Spinal cord (tissue), 10 donors: ENCODE measurements at places on chromosomes 16 and 17. TPM values are rescaled to one million over a fixed set of nuclear protein-coding genes. Genes with fewer than 3 reads are reported as not detected.

Gene SLFN12
- total RNA-seq: 18.5 TPM

GRCh38 chr17:20174588-20175265 is 165.6 kb downstream of the SPECC1 start:
- DNase-seq: no peak

DNA sequence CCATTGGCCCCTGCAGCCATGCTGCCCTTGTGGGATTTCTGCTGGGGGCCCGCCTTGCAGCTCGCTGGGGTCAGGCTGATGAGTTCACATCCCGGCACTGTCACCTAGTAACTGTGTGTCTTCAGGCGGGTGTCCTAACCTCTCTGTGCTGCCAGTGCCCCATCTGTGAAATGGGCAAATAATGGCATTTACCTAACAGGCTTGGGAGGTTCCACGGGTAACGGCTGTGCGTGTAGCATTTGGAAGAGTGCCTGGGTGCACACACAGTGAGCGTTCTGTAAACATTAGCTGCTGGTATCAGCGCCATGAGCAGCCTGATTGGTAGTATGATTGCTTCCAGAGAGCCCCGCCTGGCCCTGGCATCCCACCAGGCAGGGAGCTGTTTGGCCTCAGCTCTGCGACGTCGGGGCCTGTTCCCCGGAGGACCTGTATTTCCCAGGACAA is 167.3 kb upstream of the GSE1 start:
- DNase-seq: no peak

- DNase-seq: no peak
Observed at GRCh38 chr16:85759631-85760419, 8.9 kb upstream of the C16orf74 start.

- DNase-seq: no peak
Observed at GRCh38 chr16:35298460-35299243, 1839.2 kb downstream of the TP53TG3F start.

DNA sequence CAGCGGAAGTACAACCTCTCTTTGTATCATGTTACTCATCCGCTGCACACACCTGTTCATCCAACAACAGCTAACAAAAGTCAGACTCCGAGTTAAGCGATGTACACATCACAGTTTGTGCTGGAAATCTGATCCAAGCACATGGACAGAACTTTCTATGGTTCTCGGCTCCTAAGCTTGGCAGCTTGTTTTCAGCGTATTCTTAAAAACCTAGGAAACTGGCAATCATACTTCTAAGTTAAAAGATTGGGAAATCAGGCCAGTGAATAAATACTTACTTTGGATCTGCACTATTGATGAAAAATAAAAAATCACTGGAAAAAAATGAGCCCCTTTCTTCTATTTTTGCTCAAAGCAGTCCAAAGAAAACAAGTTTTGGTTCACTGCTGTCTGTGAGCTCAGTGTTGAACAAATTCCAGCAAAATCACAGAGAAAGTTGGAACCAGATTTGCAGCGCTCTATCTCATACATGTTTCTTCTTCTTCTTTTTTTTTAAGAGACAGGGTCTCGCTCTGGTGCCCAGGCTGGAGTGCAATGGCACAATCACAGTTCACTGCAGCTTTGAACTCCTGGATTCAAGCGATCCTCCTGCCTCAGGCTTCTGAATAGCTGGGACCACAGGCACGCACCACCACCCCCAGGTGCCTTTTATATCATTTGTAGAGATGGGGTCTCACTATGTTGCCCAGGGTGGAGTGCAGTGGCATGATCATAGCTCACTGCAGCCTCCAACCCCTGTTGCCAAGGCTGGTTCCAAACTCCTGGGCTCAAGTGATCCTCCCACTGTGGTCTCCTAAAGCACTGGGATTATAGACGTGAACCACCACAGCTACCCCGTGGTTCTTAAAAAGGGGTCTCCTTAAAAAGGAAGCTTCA is 71.6 kb upstream of the CREBBP start:
- no peak for DNase-seq

Gene ADORA2B
- total RNA-seq: 35.0 TPM

DNA sequence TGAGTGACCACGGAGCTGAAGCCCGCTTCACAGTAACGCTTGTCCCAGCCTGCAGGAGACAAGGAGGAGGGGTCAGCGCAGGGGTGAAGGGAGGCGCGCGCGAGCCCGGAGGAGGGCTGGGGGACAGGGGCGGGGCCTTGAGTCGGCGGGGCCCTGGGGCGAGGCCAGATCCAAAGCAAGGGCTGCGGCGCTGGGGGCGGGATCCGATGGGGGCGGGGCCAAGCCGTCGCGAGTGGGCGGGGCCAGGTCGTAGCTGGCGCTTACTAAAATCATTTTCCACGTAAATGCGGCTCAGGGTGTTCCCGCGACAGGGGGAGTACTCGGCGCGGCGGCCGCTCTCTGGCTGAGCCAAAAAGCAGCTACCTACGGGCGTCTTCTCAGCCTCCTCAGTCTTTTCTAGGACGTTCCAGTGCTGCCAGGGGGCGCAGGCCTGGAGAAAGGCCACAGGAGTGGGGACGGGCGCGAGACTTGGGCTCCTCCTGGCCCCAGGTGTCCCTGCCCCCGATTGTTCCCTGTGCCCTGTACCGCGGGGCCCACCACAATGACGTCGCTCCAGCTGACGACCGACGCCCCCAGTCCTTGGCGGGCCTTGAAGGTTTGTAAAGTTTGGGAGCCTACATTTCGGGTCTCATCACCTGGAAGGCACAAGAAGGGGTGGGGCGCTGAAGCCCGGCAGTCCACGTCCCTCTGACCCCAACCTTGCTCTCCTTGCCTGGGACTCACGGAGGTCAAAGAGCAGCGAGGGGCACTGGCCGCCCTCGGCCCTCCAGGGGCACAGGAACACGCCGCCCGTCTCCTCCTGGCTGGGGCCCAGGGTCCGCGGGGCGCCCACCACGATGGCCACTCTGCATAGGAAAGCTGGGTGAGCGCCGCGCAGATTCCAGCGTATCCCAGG is 3.9 kb downstream of the ITGA2B start:
- peak; percentile 89 for DNase-seq

Gene OR1A1
- total RNA-seq: not detected

DNA sequence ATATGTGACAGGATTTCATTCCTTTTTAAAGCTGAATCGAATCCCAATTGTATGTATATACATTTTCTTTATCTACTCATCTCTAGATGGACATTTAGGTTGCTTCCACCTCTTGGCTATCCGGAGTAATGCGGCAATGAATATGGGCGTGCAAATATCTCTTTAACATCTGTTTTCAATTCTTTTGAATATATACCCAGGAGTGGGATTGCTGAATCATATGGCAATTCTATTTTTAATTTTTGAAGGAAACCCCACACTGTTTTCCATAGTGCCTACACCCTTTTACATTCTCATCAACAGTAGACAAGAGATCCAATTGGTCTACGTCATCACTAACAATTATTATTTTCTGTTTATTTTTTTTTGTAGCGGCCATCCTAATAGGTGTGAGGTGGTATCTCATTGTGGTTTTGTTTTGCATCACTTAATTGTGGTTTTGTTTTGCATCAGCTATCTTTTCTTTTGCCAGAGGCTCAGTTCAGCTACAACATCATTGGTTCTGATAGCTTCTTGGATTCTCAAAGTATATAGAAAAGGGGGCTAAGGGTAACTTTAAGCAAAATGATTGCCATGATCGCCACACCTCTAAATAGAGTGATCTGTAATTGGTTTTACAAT is 25.6 kb upstream of the MAP2K6 start:
- no peak for DNase-seq

DNA sequence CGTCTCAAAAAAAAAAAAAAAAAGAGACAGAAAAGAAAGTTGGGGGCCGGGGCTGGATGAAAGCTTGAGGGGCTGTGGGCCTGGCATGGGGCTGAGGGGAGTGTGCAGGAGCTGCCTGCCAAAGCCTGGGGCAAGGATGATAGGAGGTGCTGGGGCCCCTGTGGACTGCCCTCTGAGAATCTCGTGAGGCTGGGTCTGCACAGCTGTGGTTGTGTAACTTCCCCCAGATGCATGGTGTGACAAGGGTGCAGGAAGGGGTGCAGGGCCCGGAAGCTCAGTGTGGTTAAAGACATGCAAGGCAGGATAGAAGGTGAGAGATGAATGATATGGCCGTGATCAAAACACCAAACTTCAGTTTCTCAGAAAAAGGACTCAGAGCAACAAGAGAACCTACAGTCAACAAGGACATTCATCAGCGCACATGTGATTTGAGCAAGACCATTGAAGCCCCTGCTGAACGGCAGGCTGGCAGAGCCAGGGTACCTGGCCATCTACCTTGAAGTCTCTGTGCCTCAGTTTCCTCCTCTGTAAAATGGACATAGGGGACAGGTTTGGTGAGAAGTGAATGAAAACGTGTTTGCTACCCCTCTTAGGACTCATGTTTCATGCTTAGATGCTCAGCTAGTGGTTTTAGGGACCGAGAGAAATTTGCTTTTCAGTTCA is 9.6 kb downstream of the IL32 start:
- no peak for DNase-seq

DNA sequence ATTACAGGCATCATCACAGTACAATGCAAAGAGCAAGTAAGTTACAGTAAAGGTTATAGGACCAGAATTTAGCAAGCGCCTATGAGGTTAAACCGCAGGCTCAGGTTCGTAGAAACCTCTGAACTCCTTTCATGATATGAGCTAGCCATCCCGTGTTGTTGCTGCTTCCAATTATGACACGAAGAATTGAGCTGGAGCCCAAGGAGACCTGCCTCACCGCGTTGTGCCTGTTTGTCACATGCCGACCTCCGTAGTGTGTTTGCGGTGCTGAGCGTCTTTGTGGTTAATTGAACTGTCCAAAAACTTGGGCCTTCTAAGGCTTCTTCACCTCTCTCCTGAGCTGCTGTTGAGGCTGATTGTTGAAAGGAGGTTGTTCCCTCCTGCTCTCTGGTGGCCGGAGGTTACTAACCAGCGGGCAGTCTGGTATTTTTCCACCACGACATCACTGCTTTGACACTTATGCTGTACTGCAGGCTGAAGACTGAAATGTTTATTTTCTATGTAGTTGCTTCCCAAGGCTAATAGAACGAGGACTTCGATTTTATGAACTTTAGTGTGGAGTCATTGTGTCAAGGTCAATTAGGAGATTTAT is 67.5 kb downstream of the SEC14L1 start:
- DNase-seq: no peak

Gene RND2
- total RNA-seq: 25.5 TPM

GRCh38 chr16:81143921-81144471 is 47.8 kb upstream of the GCSH start:
- no peak for DNase-seq

- no peak for DNase-seq
Observed at GRCh38 chr17:36111068-36111490, 7.5 kb downstream of the CCL4 start.

DNA sequence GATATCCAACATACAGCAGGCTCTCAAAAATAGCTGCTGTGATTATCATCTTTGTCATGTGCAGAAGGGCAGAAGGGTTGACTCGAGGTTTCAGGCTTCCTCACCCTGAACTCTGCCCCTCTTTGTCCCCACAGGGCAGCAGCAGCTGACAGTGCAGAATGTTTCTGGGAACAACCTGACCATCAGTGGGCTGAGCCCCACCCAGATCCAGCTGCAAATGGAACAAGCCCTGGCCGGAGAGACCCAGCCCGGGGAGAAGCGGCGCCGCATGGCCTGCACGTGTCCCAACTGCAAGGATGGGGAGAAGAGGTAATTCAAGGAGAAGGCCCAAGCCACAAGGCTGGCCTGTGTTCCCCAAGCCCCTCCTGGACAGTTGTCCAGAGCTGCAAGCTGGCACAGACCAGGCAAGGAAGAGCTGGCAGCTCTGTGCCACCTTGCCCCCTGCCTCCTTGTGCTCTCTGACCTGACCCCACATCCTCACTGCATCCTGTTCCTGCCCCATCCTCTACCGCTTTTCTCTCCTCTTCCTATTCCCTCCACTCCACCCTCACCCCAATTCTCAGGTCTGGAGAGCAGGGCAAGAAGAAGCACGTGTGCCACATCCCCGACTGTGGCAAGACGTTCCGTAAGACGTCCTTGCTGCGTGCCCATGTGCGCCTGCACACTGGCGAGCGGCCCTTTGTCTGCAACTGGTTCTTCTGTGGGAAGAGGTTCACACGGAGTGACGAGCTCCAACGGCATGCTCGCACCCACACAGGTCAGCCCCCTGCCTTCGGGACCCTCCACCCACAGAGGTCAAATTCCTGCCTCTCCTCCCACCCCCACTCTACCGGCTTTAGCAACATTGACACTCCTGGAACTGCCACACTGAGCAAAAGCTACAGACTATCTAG is 16.3 kb upstream of the PNPO start:
- DNase-seq: no peak

Gene CEMP1
- total RNA-seq: 0.28 TPM

Gene SEPTIN1
- 0.10 TPM for total RNA-seq

Gene MRPS34
- total RNA-seq: 76.7 TPM

DNA sequence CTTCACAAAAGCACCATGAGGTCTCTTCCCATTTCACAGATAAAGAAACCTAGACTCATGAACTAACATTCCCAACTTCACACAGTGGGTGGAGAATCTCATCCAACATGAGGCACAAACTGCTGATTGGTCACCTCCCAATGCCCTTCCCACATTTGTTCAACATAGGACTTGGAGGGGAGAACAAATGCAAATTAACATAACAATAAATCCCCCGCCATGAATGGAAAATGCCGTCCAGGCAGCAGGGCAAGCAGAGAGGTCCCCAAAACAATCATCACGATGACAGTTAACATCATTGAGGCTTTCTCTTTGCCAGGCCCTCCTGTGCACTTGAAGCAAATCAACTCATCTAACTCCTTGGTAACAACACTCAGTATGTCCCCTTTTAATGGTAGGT is 185.3 kb downstream of the TMEM132E start:
- no peak for DNase-seq

Gene STX1B
- total RNA-seq: 16.0 TPM

Gene HYDIN
- total RNA-seq: 29.6 TPM

Gene C16orf96
- total RNA-seq: 0.50 TPM

- no peak for DNase-seq
Observed at GRCh38 chr17:36722121-36722902, 120.9 kb downstream of the MRM1 start.

- no peak for DNase-seq
Observed at GRCh38 chr16:61891460-61891859, 144.8 kb downstream of the CDH8 start.

- DNase-seq: no peak
Observed at GRCh38 chr16:80330150-80330549, 210.6 kb upstream of the DYNLRB2 start.

Gene TERB1
- not detected for total RNA-seq

- DNase-seq: no peak
Observed at GRCh38 chr17:72554508-72554907, 433.7 kb downstream of the SOX9 start.

Gene SDR42E1
- total RNA-seq: 0.79 TPM

Gene GNG13
- total RNA-seq: 0.30 TPM

DNA sequence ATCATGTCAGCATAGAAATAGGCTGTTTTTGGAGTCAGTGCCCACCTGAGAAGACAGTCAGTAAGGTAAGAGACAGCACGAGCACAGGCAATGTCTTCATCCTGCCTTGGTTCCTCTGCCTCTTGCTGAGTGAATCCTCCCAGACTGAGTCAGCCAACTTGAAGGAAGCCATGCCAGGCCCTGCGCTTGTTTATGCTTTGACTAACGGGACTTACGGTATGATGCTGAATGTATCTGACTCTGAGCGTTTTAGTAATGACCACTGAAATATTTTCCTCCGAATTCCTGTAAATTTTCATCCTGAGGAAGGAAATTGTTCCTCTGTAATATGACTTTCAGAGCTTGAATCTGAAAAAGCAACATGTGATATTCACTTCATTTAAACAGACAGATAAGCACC is 18.0 kb downstream of the C17orf67 start:
- DNase-seq: no peak
